ENCODE measurements at places on chromosomes 1 and 21.

DNA sequence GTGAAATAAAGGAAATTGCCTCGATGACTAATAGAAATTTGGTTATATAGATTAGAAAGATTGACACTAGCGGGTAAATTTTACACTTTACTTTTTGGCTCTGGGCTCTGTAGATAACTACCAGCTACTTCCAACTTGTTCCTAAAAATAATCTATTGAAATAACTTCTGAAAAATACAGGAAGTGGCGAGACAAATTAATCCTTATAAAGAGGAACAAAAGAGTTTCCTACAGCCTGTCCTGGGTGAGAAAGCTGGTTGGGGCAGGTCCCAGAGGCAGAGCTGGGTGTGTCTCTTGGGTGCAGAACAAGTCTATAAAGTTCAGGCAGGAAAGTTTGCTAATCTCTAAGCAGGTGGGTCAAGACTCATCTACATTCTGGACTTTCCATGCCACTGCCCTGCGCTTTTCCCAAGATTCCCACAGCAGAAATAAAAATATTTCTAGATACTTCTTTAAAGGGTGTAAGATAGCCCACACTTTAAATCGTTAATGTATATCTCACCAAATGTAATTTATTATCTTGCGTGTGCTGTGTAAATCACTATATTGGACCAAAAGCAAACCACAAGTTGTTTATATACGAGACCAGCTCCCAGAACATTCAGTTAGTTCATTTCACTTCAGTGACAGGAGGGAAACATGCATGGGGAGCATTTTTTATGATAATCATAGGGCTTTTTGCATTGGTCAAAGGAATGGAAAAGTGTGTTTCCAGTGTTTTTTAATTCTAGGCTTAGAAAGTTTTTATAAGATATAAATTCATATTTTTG is 70.1 kb upstream of the NRIP1 start:
- DNase-seq: no peak

DNA sequence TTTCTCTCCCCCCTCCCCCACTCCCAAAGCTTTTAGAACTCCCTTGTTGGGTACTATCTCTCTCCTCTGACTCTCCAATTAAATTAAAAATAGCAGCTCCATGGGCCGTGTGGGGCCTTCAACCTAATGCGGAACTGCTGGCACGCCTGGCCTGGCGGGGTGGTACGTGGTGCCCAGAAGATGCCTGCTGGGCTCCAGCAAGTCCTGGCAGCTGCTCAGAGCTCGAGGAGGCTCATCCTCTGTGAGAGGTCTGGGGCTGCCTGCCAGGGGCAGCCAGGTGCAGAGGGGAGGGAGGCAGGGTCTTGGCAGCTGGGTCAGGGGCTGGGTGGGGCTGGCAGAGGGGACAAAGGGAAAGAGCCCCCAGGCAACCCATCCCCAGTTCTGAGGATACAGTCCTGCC is 74.4 kb downstream of the ACTL8 start:
- DNase-seq: peak; percentile 93

DNA sequence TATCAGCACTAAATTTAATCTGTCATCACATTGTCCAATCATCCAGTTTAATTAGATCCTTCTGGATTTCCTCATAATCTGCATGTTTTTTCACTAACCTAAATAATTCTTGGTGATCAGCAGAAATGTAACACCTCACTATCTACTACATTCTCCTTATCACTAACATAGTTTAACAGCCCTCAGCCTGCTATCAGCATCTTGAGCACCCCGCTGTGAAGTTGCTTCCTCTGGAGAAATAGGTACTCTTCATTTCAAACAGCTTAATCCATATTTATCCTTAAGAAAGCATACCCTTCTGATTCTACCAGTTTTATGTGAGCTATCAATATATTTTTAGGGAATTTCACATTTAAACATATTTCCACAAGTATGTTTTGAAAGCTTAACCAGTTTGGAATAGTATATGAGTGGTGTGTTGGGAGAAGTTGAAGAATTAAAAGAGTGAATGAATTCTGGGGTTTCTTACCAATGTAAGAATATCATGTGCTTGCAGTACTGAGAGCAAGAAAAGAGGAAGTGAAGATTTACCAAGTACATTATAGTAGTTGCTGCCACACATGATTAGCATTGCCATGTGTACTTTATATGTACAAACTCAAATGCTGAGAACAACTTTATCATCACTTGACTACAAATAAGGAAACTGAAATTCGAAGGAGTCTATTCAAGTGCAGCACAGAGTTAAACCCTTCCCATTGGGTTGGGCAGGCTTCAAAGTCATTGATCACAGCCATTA is 771.1 kb upstream of the ADGRL4 start:
- no peak for DNase-seq

GRCh38 chr1:119285482-119285881 is 83.1 kb upstream of the HAO2 start:
- DNase-seq: no peak

GRCh38 chr1:197995408-197996258 is 78.5 kb downstream of the LHX9 start:
- DNase-seq: no peak

DNA sequence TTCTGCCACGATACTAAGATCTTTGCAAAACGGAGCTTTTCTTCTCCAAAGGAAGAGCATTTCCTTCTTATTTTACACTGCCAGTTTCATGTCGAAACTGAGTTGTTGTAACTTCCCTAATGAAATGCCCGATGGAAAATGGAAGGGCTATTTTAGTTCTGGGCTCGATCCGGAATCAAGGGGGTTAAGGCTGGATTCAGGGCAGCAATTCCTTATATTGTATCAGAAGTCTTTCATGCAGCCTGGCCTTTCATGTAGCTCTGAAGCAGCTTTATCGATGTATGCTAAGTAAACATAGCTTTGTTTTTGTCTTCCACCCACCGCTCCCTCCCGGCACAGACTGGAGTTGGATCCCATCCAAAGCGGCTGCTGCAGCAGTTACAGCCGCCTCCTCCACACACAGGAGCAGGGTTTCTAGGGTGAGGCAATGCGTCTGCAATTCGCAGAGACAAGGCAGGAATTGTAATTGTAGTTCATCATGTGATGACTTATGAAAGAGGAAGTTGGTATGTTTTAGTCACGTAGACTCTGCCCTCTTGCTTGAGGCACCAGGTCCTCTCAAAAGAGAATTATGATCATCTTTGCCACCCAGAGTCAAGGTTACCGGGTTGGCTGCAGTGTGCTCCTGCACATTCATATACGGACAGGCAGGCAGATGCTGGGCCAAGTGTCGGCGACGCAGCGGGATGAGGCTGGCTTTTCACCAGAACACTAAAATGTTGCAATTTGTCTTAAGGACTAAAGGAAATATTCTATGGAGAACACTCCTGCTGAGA is 2.6 kb upstream of the IRF2BP2 start:
- DNase-seq: peak; percentile 99

DNA sequence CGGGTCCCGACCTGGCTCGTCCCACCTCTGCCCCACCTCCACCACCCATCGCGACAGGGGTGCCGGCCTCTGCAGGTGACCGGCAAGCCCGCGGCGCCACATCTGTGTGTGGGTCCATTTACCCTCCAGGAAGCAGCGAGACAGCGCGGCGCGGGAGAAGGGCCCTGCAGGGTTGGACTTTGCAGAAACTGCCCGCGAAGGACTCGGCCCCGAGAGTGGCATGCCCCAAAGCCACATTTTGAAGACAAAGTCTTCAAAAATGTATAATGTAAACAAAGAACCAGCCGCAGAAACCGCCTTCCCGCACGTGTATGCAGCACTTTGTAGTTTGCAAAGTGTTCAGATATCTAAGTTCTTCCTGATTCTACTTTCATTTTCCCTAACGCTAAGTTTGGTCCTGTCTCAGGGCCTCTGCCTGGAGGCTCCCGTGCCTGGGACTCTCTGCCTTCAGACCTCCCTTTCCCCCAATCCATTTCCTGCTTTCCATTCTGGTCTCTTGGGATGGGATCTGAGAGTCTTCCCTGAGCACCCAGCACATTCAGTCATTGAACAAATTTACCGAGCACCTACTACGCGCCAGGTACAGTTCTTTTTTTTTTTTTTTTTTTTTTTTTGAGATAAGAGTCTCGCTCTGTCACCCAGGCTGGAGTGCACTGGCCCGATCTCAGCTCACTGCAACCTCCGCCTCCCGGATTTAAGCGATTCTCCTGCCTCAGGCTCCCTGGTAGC is 524 bp upstream of the TMCO4 start:
- DNase-seq: no peak

GRCh38 chr1:228180271-228180958 is 14.8 kb downstream of the IBA57 start:
- no peak for DNase-seq

DNA sequence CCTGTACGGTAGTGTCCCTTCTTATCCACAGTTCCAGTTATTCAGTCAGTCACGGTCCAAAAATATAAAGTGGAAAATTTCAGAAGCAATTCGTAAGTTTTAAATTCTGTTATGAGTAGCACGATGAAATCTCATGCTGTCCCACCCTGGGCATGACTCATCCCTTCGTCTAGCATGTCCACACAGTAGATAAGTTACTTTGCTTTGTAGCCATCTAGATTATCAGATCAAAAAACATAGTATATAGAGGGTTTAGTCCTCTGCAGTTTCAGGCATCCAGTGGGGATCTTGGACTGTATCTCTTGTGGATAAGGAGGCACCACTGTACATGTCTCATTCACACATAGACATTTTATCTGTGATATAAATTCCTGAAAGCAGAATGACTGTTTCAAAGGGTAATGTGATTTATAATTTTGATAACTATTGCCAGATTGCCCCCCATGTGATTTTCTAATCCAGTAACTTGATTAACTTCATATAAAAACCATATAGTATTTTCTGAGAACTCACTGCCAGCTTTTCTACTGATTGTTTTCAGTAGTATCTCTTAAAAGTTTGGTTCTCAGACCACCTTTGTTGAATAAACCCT is 143.3 kb downstream of the DYRK1A start:
- no peak for DNase-seq

DNA sequence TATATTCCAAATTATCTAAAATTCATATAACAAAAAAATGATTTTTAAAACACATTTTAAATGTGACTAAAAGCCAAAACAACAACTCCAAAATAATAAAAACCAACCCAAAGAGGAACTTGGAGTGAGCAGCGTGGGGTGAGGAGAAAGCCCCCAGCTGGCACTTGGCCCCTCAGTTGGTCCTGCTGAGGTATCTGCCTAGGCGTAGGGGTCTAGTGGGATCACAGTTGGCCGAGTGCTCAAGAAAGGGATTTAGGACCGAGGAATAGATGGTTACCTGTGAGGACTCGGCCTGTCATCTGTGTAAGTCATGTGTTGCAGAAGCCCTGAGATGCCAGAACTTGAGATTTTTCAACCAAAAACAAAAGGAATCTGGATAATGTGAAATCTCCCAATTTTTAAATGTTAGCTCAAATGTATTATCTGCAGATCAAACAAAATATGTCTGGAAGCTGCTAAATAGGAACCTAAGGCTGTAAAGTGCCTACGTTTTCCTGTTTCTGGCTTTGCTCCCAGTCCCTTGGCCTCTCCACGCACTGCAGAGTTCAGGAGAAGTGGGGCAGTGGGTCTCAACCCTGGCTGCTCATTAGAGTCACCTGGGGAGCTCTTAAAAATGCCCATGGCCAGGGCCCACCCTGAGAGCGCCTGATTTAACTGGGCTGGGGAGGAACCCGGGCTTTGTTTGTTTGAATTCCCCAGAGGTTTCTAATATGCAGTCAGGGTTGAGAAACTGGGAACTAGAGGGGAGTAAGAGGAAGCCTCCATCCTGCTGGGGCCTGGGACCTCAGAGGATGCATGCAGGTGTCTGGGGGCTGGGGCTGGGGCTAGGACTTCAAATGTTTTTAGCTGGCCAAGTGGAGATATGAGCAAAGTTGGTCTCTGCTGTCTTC is 38.5 kb upstream of the LDLRAP1 start:
- peak; percentile 17 for DNase-seq

DNA sequence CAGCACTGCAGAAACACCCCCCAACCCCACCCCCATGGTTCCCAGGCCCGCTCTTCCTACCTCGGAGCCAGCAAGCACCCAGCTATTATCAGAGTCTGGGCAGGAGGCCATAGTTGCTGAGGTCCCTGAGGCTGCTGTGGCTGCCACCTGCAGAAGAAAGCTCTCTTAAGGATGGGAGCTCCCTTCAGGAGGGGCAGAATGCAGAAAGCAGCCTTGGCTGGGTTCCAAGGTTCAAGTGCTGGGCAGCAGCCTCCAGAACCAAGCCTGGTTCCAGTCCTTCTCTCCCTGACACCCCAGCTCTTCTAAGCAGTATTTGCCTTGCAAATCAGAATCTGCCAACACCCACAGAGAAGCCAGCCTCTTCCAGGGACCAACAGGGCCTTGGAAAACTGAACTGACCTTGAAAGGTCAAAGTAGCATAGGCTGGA is 2.3 kb downstream of the PBXIP1 start:
- peak; percentile 12 for DNase-seq

GRCh38 chr21:14088391-14088790 is 122.4 kb downstream of the LIPI start:
- DNase-seq: no peak

DNA sequence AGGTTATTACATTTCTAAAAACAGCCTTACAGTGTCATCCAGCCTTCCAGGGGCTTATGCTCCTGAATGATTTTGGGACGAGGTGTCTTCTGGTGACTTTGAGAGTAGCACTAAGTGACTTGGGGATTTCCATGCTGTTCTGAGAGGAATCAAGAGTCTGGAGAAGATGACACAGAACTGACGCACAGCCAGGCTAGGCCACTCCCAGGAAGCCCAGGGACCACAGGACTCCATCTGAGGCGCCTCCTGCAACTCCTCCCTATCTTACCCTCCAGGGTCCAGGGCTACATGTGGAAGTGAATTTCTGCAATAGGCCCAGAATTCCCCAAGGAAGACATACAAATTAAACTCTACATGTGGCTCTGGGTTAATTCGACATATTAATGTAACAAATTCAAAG is 92.5 kb downstream of the SLC25A24 start:
- no peak for DNase-seq

DNA sequence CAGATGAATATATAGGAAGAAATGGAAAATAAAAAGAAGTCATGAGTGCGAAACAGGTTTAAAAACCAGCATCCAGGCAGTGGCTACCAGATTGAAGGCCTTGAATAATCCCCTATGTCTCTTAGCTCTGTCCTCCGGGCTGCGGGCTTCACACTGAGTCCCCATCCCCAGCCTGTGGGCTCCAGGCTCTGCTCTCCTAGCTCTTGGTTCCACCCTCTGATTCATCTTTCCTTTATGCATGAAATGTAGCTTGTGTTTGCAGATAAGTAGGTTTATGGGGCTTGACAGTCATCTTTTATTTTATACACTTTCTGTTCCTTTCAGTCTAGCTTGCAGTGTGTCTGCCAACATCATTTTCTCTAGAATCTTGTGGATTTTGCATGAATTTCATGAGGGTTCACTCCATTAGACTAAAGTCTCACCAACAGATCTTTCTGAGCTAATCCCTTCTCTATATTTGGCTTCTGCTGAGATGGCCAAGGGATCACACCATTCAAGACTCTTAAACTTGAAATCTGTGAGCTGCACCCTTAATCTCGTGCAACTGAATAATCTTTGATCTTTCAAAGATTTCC is 174.5 kb downstream of the PLPPR4 start:
- DNase-seq: no peak

Data from NCI-H1092 treated with DMSO at 0.1 percent for 48 hours (cell line).